ENCODE measurements at places on chromosomes 11 and 22.

DNA sequence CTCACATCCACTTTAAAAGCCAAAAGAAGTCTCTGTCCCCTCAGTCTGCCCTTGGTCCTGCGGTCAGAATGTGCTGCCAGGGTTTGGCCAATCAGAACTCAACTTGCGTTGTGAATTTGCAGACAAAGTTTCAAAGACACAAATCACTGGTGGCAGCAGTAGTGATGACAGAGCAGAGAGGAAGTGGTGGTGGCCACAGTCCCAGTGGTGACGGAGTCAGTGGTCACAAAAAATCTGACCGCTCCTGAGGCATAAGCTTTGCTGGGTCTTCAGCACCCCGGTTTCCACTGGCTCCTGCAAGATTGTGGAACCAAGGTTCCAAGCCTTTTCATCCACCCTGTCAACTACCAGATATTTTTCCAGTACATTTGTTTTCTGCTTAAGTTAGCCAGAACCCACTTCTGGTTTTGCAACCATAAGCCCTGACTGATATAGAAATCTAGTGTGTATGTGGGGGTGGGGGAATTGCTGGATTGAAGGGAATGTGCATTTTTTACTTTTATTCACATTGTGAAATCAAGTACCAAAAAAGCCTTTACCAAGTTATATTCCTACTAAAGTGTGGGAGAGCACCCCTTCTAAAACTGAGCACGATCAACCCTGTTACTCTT lies 112.3 kb downstream of the TMPRSS5 start:
- DNase-seq: no peak

DNA sequence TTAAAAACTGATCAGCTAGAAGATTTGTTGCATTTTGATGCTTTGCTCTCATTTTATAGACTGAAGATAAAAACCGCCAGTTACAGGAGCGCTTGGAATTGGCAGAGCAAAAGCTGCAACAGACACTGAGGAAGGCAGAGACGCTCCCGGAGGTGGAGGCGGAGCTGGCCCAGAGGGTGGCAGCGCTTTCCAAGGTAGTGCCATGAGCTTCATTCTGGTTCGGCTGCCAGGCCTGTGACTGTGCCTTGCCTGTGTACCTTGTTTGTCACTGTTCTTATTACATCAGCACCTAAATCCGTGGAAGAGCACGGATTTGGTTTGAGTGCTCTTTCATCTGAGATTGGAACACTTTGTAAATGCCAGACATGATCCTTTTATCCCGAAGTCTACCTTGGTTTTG lies 61.4 kb downstream of the PPFIA1 start:
- no peak for DNase-seq

GRCh38 chr22:22744412-22745224 lies 100.2 kb downstream of the GGTLC2 start:
- no peak for DNase-seq

DNA sequence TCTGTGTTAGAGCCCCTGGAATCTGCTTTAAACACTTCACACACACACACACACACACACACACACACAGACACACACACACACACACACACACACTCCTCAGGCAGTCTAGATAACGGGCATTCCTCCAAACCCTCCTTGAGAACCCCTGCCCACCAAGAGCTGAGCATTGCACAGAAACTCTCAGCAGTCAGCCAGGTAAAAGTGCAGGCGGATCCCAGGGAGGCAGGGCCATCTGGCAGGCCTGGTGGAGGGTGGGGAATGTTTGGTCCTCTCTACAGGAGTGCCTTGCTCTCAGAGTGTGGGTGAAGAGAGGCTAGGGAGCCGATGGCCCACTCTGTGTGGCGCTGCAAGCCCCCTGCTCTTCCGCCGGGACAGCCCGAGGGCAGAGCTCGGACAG lies 190.2 kb downstream of the BUD13 start:
- no peak for DNase-seq

DNA sequence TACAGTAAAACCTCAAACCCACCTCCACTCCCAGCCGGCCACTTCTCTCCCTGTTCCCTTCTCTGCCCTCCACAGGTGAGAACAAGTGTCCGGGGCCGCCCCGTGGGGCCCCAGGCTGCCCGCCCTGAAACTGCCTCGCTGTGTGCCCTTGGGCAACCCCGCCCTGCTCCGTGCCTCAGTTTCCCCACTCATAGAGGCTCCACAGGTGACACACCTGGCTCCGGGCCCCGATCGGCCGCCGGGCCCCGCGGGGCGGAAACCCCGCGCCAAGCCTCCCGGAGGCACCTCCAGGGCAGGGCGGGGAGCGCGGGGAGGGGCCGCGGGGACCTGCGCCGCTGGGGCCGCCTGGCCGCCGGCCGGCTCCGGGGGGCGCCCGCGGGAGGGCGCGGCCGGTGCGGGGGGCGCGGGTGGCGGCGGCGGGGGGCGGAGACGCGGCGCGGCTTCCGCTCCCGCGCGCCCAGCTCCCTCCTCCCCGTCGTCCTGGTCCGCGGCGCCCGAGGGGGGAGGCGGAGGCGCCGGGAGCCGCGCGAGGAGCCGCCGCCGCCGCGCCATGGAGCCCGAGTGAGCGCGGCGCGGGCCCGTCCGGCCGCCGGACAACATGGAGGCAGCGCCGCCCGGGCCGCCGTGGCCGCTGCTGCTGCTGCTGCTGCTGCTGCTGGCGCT lies at the start of gene LRP5:
TSS of gene LRP5 (plus strand) at position 475 of the 663 bp plus-strand sequence. CDS start at position 599, 124 bp downstream.
- DNase-seq: no peak

DNA sequence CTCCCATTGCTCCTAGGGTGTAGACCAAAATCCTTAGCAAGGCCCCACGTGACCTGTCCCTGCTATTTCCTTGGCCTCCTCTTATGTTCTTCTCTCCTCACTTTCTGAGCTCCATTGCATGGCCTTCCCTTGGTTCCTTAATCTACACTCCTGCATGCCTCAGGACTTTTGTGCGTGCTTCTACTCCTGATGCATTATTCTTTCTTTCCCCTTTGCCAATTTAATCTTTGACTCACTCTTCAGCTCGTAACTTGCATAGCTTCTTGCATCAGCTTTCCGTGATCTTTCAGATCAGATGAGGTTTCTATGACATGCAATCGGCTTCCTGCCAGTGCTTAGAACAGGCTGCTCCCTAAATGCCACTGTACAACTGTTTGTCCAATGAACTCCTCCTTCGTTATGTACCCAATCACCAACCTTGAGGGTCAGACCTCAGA lies 261.6 kb upstream of the CADM1 start:
- DNase-seq: no peak

- DNase-seq: no peak
Observed at GRCh38 chr11:69142895-69143294, 12.8 kb upstream of the SMIM38 start.

DNA sequence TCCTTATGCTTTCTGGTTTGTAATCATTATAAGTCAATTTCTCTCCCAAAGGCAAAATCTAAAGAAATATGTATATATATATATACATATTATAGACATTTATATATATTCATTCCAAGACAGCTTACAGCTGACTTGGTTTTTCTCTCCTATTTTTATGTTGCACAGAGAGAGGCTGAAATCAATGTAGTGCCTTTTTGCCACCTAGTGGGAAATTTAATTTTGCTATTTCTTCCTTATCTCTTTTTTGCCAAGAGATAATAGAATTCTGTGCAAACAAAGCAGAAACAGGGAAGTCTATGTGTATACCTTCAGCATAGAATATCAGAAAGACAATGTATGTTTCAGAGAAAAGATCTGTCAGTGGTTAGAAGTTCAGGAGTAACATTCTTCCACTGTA lies 186.0 kb upstream of the ANO5 start:
- DNase-seq: no peak

GRCh38 chr11:6717426-6717825 lies 34.3 kb upstream of the MRPL17 start:
- no peak for DNase-seq

DNA sequence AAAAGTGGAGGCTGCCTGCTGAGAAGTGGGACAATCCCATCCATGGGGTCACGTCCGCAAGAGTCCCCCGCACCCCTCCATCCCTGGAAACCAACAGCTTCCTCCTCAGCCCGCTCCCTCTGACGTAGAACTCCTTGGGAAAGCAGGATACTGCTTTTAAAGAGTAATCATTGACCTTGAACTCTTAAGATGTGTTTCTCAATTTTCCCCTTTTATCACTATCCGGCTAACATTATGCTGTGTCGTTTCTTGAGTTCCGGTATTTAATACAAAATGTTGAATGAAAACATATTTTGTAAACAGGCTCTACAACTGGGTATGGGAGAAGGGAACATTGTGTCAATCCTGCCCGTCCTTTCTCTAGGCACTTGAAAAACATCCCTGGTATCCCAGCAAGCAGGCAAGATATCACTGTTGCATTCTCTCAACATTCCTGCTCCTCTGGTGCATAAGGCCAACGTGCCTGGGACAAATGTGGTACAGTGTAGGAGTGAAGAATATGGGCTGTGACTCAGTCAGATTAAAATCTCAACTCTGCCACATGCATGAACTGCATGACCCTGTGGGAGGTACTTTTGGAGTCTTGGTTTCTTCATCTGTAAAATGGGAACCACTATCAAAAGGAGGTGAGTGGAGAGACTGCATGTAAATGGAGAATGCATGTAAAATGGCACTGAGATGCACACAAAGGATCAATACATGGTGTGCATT lies 52.8 kb downstream of the WT1 start:
- DNase-seq: no peak

DNA sequence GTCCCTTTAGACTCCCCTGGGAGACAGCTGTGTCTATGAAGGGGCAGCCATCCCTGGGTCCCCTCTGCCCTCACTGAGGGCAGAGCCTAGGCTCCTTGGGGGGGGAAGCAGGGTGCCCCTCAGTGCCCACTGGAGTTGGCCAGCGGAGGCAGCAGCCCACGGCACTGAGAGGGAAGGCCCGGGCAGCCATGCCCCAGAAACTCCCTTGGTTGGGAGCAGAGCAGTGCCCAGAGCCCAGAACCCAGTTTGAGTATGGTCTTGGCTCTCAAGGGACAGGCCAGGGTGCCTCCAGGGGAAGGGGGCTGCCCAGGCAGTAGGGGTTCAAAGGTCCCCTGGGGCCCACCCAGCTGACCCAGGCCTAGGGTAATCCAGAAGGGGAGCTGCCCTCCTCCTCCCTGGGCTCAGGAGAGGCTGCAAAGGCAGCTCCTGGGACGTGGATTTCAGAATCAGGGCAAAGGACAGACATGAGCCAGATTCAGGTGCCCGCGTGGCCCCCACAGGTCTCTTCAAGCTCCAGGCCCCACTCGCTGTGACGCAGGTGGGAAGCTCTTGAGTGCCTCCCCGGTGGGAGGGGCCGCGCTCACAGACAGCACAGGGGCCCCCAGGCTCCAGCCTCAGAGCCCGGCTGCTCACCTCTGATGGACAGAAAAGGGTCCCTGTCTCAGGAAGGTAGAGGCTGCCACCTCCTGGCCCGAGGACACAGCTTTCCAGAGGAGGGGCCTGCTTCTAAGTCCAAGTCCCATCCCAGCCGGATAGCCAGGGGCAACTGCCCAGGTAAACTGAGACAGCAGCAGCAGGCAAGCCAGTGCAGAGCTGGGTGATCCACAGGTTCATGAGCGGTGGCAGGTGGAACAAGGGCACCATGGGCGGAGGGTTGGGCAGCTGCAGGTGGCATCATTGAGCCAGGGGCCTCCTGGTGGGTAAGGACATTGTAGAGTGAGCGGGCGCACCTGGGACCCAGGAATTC lies 2.6 kb downstream of the C11orf21 start:
- DNase-seq: no peak

GRCh38 chr11:68651208-68651984 lies 32.9 kb upstream of the GAL start:
- no peak for DNase-seq

GRCh38 chr11:61486779-61487178 lies 21.8 kb upstream of the LRRC10B start:
- DNase-seq: no peak

- no peak for DNase-seq
Observed at GRCh38 chr22:22903355-22903777, 15.8 kb downstream of the IGLL5 start.

GRCh38 chr22:30087611-30088010 lies 7.3 kb downstream of the HORMAD2 start:
- DNase-seq: no peak

DNA sequence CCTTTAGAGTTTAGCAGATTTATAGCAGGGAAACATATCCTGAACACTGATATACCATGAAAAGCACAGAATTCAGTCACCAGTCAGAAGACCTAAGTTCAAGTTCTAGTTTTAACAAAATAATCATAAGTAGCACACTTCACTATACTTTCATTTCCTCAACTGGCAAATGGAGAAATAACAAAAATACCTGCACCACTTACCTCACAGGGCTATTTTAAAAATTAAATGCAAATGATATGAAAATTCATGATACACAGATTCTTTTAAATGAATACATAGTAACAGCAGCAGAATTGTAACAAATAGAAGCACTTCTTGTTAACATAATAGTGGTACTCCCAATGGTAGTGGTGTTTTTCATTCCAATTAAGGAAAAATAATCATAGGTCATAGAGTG lies 139.0 kb downstream of the FCHSD2 start:
- no peak for DNase-seq

- no peak for DNase-seq
Observed at GRCh38 chr11:76067099-76067498, 139.2 kb downstream of the WNT11 start.

DNA sequence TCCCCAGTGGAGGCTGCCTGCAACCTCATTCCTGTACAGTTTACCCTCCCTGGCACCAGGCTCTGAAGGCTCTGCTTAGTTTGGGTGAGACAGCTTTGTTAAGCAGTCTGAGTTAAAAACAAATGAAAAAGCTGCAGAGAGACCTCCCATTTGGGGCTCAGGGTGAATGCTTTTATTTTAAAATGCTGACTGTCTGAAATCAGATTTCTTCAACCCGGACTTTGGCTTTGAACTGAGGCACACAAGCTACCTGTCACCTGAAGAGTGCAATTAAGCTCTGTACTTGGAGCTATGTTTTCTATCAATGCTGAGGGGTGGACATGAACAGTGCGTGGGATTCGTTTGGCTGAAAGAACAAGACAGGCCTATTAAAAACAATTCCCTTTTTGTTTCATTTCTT lies 217.5 kb upstream of the SORL1-AS1 start:
- DNase-seq: no peak

GRCh38 chr11:35237860-35238715 lies 99.1 kb downstream of the CD44 start:
- DNase-seq: peak; percentile 17

GRCh38 chr22:45240104-45240809 lies 437 bp downstream of the KIAA0930 start:
- no peak for DNase-seq

GRCh38 chr11:19642185-19643158 lies 70.2 kb upstream of the NAV2 start:
- DNase-seq: no peak

GRCh38 chr11:8773916-8774539 lies 91.4 kb downstream of the RPL27A start:
- DNase-seq: no peak

DNA sequence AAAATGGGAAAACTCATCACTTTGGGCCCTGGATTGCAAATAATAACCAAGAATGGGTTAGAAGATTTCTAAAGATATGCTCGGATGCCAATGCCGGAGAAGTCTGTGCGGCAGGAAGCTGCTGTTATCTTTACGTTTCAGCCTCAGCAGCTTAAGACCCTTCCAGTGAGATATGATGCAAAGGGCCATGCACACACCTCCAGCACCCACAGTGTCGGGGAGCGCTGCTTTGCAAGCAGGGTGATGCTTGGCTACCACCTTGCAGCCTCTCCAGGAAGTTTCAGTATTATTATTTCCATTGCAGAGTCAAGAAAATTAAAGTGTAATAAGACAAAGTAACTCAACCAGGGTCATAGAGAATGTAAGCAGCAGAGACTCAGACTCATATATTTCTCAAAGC lies 37.3 kb downstream of the LARGE1 start:
- DNase-seq: no peak

- DNase-seq: no peak
Observed at GRCh38 chr11:60454212-60454611, 1.4 kb upstream of the MS4A1 start.

GRCh38 chr11:88779577-88779976 lies 286.2 kb downstream of the GRM5 start:
- no peak for DNase-seq

- DNase-seq: no peak
Observed at GRCh38 chr22:49083607-49084006, 744.1 kb downstream of the BRD1 start.

All from activated CD8-positive, alpha-beta memory T cell treated with anti-CD3 and anti-CD28 coated beads for 4 hours (primary cell).